ENCODE measurements at places on chromosomes 5 and 9.

DNA sequence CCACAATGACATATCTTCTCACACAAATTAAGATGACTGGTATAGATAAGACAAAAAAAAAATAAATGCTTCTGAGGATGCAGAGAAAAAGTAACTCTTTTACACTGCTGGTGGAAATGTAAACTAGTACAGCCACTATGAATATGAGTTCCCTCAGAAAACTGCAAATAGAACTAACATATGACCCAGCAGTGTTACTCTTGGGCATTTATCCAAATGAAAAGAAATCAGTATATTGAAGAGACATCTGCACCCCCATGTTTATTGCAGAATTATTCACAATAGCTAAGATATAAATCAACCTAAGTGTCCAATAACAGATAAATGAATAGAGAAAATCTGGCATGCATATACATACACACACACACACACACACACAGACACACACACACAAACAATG lies 83.0 kb upstream of the FAM174A start:
- ATAC-seq: no peak

DNA sequence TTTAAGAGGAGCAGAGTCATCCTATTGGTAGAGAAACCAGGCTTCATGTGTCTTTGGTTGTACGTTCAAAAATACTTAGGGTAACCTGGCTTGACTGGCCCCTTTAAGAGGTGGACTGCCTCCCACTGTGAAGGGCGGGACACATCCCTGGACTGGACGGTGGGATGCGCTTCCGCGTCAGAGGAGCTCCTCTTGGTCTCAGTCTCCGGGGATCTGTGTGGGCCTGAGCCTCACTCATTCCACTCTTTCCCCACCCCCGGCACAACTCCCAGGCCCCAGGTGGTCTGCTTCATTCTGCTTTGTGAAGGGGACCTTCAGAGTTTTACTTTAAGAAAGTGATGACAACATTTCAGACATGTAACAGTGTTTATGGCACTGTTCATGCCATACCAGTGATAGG lies 601.1 kb downstream of the IRX1 start:
- ATAC-seq: peak; percentile 74

GRCh38 chr9:114731701-114732100 lies 49.7 kb upstream of the TEX48 start:
- no peak for ATAC-seq

DNA sequence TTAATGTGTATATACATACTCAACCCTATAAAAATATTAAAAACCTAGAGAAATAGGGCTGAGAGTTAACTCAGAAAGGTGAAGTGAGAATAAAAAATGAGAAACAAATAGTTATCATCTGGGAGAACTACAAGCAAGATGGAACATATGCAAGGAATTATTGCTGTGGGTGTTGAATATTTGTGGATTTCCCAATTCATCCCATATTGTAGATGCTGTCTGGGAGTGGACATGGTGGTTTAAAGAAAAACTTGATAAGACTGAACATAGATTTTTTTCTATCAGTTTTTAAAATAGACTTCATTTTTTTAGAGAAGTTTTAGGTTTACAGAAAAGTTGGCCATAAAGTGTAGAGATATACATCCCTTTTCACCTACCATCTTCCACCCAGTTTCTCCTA lies 263.5 kb downstream of the SPATA31D1 start:
- ATAC-seq: no peak

GRCh38 chr5:2710910-2711309 lies 40.6 kb downstream of the IRX2 start:
- ATAC-seq: no peak

GRCh38 chr5:110351430-110351829 lies 375.0 kb downstream of the TMEM232 start:
- no peak for ATAC-seq

- ATAC-seq: no peak
These were observed 152.8 kb upstream of the TAS2R1 start for GRCh38 chr5:9782826-9783560.

GRCh38 chr5:11822598-11822997 lies 81.6 kb downstream of the CTNND2 start:
- ATAC-seq: no peak

GRCh38 chr9:105216440-105217178 lies 27.8 kb upstream of the SLC44A1 start:
- ATAC-seq: no peak

GRCh38 chr9:128912270-128912853 lies 8.4 kb upstream of the PHYHD1 start:
- ATAC-seq: no peak

- ATAC-seq: no peak
These were observed 2.9 kb downstream of the TTC23L start for GRCh38 chr5:34841816-34842215.

- no peak for ATAC-seq
These were observed 35.9 kb downstream of the TENT4A start for GRCh38 chr5:6749026-6749716.

DNA sequence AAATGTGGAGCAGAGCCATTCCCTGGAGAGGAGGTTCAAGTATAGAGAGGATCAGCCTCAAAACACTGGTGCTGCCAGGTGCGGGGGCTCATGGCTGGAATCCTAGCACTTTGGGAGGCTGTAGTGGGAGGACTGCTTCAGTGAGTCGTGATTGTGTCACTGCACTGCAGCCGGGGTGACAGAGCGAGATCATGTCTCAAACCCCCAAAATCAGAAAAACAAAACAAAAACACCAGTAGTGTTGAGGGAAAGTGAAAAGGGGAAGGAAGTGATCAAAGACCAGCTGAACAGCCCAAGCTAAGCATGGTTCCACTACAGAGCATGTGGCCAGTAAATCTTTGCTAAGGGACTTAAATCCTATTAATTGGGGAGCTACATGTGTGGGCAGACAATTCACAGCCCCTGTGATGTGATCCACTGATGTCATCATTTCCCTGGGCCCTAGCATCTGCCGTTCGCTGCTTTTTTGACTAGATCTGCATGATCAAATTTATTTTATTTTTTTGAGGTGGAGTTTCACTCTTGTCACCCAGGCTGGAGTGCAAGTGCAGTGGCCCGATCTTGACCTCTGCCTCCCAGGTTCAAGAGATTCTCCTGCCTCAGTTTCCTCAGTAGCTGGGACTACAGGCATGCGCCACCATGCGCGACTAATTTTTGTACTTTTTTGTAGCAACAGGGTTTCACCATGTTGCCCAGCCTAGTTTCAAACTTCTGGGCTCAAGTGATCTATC lies 2.7 kb upstream of the PCBD2 start:
- ATAC-seq: no peak

- no peak for ATAC-seq
These were observed 93.0 kb upstream of the CCL21 start for GRCh38 chr9:34802916-34803315.

- no peak for ATAC-seq
These were observed 180.2 kb downstream of the AOPEP start for GRCh38 chr9:94906713-94907112.

GRCh38 chr9:112050544-112051475 lies 124.3 kb downstream of the SUSD1 start:
- ATAC-seq: peak; percentile 75

- ATAC-seq: no peak
These were observed 11.5 kb upstream of the AIF1L start for GRCh38 chr9:131084661-131085369.

DNA sequence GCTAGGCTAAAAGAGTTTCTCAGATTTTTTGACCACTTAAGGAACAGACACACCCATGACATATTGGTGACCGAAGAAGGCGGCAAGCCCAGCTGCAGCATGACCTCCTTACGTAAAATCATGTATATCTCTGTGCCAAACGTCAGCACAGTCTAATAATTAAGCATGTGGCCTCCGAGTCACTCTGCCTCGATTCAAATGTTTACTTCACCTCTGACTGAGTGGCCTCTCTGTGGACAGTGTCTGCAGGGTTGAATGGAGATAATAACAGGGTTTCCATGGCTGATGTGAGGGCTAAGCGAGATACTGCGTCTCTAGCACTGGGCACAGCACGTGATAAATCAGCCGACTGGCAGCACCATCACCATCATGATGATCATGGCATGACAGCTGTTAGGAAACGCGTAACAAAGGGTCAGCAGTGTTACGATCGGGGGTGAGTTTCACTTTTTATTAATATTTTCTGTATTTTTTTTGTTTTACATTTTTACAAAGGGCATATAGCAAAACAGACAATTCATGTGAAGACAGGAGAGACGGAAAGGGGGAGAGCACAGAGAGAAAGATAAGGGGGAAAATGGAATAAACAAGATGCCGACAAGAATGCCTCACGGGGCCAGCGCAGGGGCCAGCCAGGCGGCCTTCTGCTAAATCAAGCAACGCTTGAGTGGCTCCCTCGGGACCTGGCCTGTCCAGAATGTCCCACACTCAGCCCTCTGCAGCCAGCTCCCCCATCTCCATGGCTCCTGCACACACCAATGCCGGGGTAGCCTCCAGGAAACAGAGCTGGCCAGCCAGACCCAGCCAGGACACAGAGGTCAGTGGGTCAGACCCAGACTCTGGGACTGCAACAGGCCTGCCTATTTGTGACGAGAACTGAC lies 60.3 kb downstream of the ADAMTS2 start:
- peak; percentile 68 for ATAC-seq

GRCh38 chr9:92187989-92188714 lies 72.9 kb upstream of the SPTLC1 start:
- no peak for ATAC-seq

GRCh38 chr5:78162253-78162862 lies 132.1 kb downstream of the AP3B1 start:
- no peak for ATAC-seq

DNA sequence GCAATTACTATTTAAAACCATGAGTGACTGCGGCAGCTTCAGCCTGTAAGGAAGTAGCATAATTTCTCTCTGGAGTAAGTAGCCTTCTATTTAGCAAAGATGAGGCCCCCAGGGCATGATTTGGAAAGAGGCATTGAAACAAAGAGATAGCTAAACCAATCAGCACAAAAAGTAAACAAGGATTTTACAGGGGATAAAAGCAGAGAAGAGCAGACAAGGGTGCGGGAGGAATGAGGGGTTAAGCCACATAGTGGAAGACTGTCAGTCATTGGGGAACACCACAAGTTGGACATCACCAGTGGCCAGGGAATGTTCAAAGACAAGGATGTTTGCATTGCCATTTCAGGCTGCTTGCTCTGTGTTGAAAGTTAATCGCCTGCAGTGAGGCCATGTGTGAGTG lies 24.0 kb upstream of the C5orf63 start:
- no peak for ATAC-seq

- no peak for ATAC-seq
These were observed 257.6 kb downstream of the RFX3 start for GRCh38 chr9:3268223-3268622.

GRCh38 chr9:13141629-13142028 lies 137.9 kb downstream of the MPDZ start:
- ATAC-seq: no peak

- no peak for ATAC-seq
These were observed 50.0 kb upstream of the COL5A1 start for GRCh38 chr9:134591573-134591981.

GRCh38 chr5:143680672-143681259 lies 131.2 kb upstream of the HMHB1 start:
- ATAC-seq: no peak

DNA sequence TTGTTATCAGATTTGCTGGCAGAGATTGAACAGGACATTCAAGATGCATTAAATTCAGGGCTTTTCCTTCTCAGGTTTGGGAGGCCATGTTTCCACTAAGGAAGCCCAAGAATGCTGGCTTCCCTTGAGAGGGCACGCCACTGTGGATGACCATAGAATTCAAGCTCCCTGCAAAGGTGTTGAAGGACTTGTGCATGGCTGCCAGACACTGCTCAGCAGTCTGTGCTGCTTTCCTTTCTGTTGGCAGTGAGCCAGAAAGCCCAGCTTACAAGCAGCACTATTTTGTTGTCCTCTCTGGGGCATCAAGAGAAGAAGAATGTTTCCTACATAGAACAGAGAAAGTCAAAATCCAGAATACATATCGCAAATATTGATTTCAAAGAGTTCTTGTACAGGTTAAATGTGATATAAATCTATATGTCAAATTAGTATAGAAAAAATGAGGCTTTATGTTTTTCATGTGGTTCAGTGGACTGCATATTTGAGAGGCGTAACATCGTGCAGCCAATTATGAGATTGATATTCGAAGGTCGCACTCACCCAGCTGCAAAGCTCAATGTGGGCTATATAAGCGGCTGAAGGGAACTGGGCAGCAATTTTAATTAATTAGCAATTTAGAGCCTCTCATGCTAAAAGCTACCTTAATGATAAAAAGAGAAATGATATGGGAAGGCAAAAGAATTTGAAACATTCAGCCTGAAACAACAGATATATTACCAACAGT lies 103.1 kb upstream of the ISL1 start:
- no peak for ATAC-seq

GRCh38 chr5:73431204-73431851 lies 17.2 kb downstream of the FOXD1 start:
- no peak for ATAC-seq

DNA sequence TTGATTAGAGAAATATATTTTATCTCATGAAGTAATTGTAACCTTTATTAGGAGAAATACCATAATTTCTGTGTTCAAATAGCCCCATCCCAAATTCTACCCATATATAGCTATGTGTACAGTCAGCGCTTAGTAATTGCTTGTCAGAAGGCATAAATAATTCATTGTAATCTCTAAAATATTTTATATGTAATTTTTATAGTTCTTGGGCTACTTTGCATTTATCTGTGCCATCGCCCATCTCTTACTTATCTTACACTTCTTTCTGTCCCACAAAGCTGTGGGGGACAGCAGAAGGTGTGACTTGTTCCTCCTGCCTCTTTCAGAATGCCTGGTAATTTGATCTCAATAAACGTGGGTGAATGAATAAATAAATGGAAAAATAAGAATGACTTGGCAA lies 5.5 kb downstream of the ADAMTSL1 start:
- ATAC-seq: no peak

GRCh38 chr9:20557890-20558565 lies 64.3 kb downstream of the MLLT3 start:
- no peak for ATAC-seq

DNA sequence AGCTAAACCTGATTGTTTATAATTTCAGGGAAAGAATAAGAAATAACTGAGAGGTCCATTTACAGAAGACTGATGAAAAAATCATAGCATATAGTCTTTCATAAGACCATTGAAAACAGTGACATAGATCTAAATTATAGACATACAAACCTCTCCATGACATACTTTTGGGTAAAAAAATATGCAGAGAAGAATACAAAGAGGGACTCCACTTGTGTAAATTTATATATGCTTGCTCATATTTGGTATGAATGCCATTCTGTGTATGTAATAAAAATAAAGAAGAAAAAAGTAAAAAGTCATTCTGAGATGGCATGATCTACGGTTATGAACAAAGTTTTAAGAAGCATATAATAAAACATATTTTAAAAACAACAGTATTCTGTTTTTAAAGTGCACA lies 310.7 kb downstream of the ASTN2 start:
- ATAC-seq: no peak

DNA sequence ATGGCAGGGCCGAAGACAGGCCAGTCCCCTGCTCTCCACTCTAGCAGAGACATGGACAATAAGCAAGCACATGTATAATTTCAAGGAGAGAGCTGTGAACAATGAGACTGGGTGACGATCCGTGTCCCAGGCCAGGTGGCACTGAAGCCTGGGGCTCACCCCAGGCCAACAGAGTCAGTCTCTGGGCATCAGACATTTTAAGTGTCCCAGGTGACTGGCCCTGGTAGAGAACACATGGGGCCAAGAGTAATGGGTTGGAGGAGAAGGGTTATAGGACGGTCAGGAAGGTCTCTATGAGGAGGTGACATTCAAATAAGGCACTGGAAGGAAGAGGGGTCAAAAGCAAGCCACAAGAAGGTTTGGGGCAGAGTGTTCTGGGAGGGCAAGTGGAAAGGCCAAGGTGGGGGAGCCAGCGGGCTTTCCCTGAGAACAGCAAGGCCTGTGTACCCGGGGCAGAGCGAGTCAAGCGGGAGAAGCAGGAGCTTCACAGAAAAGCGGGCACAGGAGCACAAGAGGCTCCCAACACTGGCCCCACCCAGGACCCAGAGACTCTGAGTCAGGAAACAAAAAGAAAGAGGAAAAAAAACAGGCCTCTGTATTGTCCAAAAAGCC lies 1.1 kb upstream of the AKNA start:
- ATAC-seq: no peak

Measured in gastroesophageal sphincter (tissue), 4 donors.